ENCODE measurements at places on chromosomes 12 and 14.
A peak's percentile ranks its signal among the peaks of the same experiment; 100 is the strongest.

- DNase-seq = peak; percentile 11
Observed at GRCh38 chr12:80837342-80837978, 100.3 kb downstream of the LIN7A start.

GRCh38 chr14:69312608-69313007 is 52.6 kb downstream of the GALNT16 start:
- DNase-seq = no peak

GRCh38 chr14:91021115-91021514 is 39.3 kb downstream of the RPS6KA5 start:
- no peak for DNase-seq

GRCh38 chr12:59010118-59010517 is 89.8 kb upstream of the LRIG3 start:
- no peak for DNase-seq

- no peak for DNase-seq
Observed at GRCh38 chr14:62443796-62444195, 601.5 kb downstream of the KCNH5 start.

GRCh38 chr12:58029260-58029659 is 87.9 kb downstream of the ATP23 start:
- DNase-seq = no peak

GRCh38 chr12:111339321-111339938 is 29.5 kb downstream of the PHETA1 start:
- DNase-seq = no peak

GRCh38 chr12:53807322-53807860 is 55.6 kb upstream of the CISTR start:
- no peak for DNase-seq

DNA sequence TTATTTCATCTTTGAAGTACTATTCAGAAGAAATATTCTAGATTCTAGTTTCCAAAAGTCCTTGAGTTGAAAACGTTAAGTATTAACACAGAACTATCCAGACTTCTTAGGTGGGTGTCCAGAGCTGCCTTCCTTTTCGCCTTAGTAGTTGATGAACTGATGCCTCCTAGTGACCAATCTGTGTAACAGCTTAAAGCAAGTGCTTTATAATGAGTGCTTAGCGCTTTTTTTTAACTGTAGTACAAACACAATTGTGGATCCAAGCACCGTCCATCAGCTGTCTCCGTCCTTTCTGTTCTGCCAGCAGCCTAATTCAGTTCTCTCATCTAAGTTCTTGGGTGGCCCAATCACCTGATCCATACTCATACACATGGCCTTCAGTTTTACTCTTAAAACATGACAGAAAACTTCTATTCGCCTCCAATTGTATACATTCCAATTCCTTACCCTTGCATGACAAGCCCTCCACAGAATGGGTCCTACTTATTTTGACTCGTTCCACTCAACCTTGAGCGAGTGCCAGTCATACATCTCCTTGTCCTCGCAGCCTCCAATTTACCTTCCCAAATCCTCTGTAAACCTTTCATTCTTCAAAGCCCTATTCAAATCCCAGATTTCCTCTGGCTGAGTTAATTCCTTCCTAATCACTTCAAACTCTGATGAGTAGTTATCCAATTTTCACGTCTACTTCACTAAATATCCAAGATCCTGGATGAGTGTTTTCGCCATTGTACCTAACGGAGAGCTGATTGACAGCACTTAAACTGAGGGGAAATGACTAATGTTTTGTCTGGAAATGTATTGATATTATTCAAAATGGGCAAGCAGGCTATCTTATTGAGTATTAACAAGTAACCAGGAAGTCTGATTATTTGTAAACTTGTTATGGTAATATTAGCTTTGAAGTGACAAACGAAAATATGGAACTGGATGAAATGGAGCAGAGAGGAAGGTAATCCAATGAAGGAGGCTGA is 5.8 kb upstream of the PHLDA1 start:
- peak; percentile 69 for DNase-seq

DNA sequence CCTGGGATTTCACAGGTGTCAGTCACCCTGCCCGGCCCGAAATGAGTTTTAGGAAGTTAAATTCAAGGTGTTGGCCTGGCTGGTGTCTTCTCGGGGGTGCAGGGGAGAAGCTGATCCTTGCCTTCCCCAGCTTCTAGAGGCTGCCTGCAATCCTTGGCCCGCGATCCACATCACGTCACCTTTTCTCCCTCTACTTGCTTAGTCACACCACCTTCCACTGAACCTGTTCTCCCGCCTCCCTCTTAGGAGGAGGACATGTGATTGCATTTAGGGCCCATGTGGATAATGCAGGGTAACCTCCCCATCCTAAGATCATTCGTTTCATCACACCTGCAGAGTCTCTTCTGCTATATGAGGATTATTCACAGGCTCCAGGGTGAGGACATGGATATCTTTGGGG is 25.4 kb upstream of the ATXN2 start:
- no peak for DNase-seq

GRCh38 chr12:62919838-62920237 is 15.1 kb downstream of the PPM1H start:
- DNase-seq = peak; percentile 89

- no peak for DNase-seq
Observed at GRCh38 chr12:127054531-127054930, 1212.4 kb upstream of the TMEM132C start.

DNA sequence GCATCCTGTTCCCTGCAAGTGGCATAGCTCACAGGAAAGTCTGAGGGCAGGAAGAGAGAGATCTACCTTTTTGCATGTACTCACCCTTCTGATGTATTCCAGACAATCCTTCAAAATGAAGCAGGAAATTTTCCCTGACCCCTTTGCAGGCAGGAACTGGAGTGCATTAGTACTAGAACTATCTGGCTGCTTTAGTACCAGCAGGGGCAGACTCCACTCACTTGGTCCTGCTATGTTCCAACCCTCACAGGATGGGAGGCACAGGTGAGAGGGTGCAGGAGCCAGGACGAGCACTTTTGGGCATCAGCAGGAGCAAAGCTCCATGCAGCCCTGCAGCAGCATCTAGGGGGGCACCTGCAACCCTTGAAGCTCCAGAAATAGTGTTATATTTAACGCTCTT is 116.3 kb upstream of the IGF1 start:
- no peak for DNase-seq

- no peak for DNase-seq
Observed at GRCh38 chr14:104249089-104249488, 110.7 kb downstream of the KIF26A start.

DNA sequence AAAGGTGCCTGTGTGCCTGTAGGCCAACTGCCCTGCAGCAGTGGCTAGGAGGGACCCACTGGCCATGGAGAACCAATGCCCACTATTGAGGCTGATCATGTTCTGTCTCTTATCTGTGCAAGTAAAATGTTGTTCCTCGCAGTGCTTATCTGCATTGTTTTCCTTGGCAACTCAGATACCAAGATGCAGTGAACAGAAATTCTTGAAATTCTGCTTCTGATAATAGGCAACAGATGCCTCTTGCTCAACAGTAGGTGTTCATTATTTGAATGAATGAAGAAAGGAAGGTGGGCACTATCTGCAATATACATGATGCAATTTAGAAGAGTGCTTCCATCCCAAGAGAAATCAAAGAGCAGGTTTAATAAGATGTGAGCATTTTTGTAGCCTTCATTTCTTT is 232.2 kb downstream of the NUAK1 start:
- no peak for DNase-seq

DNA sequence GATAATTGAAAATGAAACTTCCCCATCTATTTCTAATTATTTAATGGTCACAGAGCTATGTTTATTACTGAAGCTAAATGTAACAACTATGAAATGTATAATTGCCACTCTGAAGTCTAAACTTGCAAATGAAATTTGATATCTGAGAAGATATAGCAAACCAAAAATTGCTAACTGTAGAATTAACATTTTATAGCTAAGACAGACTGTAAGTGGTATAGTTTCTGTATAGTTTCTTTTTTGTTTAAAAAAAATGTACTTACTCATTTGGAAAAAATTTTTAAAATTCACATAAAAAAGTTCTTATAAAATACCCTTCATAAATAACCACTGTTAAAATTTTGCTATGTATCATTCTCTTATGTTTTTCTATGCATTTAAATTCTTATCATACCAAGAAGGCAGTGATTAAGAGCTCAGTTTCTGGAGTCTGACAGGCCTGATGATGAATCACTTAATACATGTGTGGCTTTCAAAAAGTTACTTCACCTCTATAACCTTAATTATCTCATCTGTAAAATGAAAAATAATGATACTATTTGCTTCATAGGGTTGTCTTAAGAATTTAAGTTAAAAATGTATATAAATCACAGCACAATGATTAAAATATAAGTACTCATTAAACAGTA is 214.7 kb upstream of the GARIN2 start:
- no peak for DNase-seq

DNA sequence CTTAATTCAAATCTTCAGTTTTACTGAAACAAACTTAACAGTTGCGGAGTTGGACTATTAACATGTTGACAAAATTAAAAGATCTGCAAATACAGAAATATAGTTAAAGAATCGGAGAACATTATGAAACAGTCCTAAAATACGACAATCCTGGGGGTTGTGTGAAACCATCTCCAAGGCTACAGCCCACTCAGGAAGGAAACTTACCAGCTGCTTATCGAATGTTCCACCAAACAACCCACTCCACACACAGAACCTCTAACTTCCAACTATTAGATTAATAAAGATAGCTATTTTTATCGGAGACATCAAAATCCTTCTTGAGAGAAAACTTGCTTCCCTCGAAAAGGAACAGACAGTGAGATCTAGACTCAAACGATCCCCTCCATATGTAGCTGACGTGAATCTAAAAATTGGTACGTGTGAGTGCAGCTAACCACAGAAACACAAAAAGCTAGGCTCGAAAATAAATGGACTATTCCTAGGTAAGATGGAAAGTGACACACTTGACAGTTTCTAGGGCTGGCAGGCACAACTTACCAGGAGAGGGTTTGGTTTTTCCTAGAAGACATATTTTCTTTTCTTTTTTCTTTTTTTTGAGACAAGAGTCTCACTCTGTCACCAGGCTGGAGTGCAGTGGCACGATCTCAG is 12.9 kb downstream of the VPS37B start:
- no peak for DNase-seq

DNA sequence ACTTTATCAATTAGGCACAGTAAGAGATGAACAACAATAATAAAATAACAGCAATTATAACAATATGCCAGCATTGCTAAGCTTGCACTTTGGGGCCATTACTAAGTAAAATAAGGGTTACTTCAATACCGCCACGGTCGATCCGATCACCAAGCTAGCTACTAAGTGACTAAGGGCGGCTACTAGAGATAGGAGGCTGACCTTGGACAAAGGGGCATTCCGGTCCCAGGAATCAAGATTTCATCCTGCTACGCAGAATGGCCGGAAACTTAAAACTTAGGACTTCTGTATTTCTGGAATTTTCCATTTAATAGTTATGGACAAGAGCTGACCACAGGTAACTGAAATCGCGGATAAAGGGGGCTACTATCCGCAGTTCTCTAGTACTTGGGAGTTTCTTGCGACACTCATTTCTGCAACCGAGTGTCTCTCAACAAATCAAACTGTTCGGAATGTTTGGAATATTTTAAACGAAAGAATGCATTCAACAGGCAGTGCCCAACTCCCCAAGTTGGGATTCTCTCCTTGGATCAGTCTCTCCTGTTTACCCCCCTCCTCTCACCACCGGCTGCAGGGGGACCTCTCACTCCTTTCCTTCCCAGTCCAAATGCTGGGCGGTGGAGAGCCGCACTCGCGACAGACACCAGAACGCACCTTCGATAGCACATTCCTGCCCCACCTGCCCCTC is 650 bp downstream of the HEBP1 start:
- DNase-seq = no peak

- DNase-seq = no peak
Observed at GRCh38 chr12:48198672-48198971, 4.5 kb downstream of the OR10AD1 start.

- DNase-seq = no peak
Observed at GRCh38 chr12:25629341-25629740, 76.3 kb upstream of the LMNTD1 start.

GRCh38 chr12:95277139-95277538 is 59.5 kb downstream of the VEZT start:
- no peak for DNase-seq

DNA sequence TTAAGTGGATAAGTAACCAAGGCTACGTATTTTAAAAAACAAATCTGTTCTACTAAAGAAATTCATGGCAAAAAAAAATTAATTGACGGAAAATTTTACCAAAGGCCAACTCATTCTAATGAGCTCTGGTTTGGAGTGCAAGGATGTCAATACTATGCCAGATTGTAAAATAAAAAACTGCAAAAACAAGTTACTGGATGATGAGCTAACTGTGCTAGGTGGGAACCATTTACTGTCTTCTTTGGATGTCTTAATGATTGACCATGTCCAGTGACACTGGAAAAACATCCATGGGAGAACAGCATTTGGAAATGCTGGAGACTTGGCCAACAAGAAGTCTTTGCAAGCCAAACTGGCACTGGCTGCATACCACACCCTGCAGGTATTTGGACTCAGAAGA is 41.6 kb downstream of the KITLG start:
- no peak for DNase-seq

- DNase-seq = no peak
Observed at GRCh38 chr12:121165316-121165715, 32.6 kb downstream of the P2RX7 start.

- no peak for DNase-seq
Observed at GRCh38 chr12:11880381-11880780, 190.4 kb upstream of the BCL2L14 start.

DNA sequence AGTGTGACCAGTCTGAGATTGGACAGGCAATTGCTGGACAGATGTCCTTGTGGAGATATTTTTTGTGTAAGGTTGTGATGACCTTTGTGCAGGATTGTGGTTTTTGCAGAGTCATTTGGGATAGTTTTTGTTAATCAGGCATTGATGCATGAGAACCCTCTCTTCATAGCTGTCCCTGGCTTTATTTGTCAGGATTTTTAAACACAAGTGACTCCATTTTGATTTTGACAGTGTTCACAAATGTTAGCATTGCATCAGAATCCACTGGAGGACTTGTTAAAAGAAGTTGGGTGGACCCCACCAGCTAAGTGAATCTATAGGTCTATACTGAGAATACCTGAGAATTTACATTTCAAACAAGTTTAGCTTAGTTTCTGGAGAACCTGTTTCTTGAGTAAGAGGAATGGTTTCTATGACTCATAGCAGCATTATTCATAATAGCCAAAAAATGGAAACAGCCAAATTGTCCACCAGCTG is 11.8 kb downstream of the FNTB start:
- DNase-seq = no peak

GRCh38 chr14:101460986-101461750 is 100.1 kb upstream of the DIO3 start:
- DNase-seq = no peak

DNA sequence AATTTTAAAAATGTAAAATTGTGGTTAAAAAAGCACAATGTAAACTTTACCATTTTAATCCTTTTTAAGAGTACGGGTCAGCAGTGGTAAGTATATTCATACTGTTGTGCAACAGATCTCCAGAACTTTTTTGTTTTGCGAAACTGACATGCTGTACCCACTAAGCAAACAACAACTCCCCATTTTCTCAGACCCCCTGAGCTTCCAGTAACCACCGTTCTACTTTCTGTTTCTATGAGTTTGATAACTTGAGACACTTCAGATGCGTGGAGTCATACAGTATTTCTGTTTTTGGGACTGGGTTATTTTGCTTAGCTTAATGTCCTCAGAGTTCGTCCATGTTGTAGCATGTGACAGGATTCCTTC is 38.0 kb downstream of the CHST11 start:
- DNase-seq = no peak

Data from NCI-H345 (cell line).